ENCODE measurements at places on chromosomes 16 and 17. TPM values are rescaled to one million over a fixed set of nuclear protein-coding genes. Genes with fewer than 3 reads are reported as not detected.

GRCh38 chr17:57908278-57908677, 46.9 kb downstream of the CUEDC1 start:
- DNase-seq, result no peak

GRCh38 chr16:65200857-65201256, 79.0 kb upstream of the CDH11 start:
- DNase-seq, result no peak

WIPF2 gene
- 22.2 TPM for total RNA-seq

GRCh38 chr16:55901566-55902217, 26.5 kb upstream of the CES5A start:
- DNase-seq, result no peak

MYCBPAP gene
- total RNA-seq, result 1.7 TPM

- DNase-seq, result peak; percentile 92
Measured at GRCh38 chr17:78925234-78925633, at the start of gene TIMP2. Gene TIMP2 (minus strand): TSS chr17:78925387. CDS start chr17:78925088, 299 bp downstream.

- no peak for DNase-seq
Measured at GRCh38 chr17:11353601-11354000, 112.6 kb downstream of the SHISA6 start.
